ENCODE measurements at places on chromosomes 6 and 20. TPM values are rescaled to one million over a fixed set of nuclear protein-coding genes. Genes with fewer than 3 reads are reported as not detected.

GRCh38 chr6:259316-259715 is 33.0 kb upstream of the DUSP22 start:
- no peak overlapping the region for H3K4me3 ChIP-seq
- no peaks in the 10 kb centered on the region for H3K36me3 ChIP-seq
- H3K27me3 ChIP-seq = peaks cover 2% of the 10 kb centered on the region
- H3K4me1 ChIP-seq = peaks cover 5% of the 10 kb centered on the region

GRCh38 chr6:78511009-78511408 is 356.3 kb upstream of the IRAK1BP1 start:
- no peak overlapping the region for H3K27ac ChIP-seq
- no peaks in the 10 kb centered on the region for H3K27me3 ChIP-seq
- no peak for DNase-seq
- H3K4me1 ChIP-seq = no peaks in the 10 kb centered on the region

- H3K36me3 ChIP-seq = no peaks in the 10 kb centered on the region
- DNase-seq = no peak
- H3K27me3 ChIP-seq = no peaks in the 10 kb centered on the region
- no peak overlapping the region for H3K27ac ChIP-seq
- no peak overlapping the region for H3K4me3 ChIP-seq
Observed at GRCh38 chr6:131688286-131688685, 12.9 kb downstream of the OR2A4 start.

DNA sequence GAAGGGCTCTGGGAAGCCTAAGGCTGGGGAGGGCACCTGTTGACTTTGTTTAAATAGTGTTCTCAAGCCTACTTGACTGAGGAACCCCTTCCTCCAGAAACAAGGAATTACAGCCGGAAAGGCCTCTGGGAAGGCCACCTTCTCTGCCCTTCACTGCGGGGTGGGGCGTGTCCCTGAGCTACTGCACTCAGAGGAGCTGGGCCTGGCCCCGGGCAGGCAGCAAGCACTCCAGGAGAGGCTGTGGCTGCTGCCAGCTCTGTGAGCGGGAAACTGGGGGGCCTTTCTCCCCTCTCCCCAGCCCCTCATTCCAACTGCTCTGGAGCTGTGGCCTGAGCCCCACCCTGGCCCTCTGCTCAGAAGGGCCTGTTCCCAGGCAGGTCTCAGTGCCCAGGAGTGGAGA is 4.0 kb upstream of the OSBPL2 start:
- H3K27me3 ChIP-seq = no peaks in the 10 kb centered on the region
- H3K27ac ChIP-seq = no peak overlapping the region
- H3K4me3 ChIP-seq = no peak overlapping the region
- no peaks in the 10 kb centered on the region for H3K36me3 ChIP-seq
- peaks cover 8% of the 10 kb centered on the region for H3K4me1 ChIP-seq
- DNase-seq = no peak

DNA sequence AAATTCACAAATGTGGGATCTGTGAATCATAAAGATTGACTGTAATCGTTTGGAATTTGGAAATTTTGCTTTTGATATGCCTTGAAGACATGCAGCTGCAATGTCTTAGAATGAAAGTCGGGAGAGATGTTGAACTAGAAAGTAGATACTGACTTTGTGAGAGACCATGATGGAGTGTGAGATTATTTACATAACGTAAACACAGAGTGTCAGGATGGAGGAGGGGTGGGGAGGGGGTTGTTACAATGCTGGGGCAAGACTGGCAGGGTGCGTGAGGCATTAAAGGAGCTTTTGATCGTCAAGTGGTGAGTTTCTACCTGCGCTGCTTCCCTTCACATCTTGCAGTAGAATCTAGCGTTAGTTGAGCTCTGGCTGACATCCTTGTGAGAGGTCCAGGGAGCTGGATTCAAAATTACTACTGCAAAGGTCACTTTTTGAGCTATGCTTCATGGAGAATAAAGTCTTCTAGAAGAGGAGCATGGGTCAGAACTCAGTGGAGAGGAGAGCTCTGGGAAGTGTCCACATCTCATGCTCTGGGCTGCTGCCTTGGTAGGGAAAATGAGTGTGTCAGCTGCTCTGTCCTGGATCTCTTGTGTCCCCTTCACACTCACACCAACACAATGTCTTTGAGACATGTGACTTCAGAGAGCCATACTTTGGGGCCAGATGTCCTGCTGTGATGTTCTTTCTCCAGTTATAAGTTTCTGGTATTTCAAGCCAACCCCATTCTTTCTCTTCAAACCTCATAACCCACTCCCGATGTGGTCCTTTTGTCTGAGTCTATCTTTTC is 105.2 kb upstream of the CITED2 start:
- DNase-seq = no peak
- no peaks in the 10 kb centered on the region for H3K36me3 ChIP-seq
- H3K4me1 ChIP-seq = peaks cover 10% of the 10 kb centered on the region
- H3K27me3 ChIP-seq = no peaks in the 10 kb centered on the region
- no peak overlapping the region for H3K27ac ChIP-seq
- no peak overlapping the region for H3K4me3 ChIP-seq

GRCh38 chr6:29552512-29553051 is 7.0 kb downstream of the UBD start:
- peaks cover 63% of the 10 kb centered on the region for H3K27me3 ChIP-seq
- H3K36me3 ChIP-seq = no peaks in the 10 kb centered on the region
- no peak for DNase-seq
- H3K27ac ChIP-seq = no peak overlapping the region

- no peak overlapping the region for H3K27ac ChIP-seq
- no peak for DNase-seq
- H3K36me3 ChIP-seq = no peaks in the 10 kb centered on the region
- H3K27me3 ChIP-seq = peaks cover 5% of the 10 kb centered on the region
Observed at GRCh38 chr20:17859616-17860232, 108.9 kb downstream of the SNX5 start.

GRCh38 chr6:41713650-41714291 is 21.6 kb downstream of the TFEB start:
- H3K27ac ChIP-seq = peak overlapping the region; percentile 80
- peaks cover 48% of the 10 kb centered on the region for H3K4me1 ChIP-seq
- no peak overlapping the region for H3K4me3 ChIP-seq
- H3K27me3 ChIP-seq = no peaks in the 10 kb centered on the region
- no peak for DNase-seq

DNA sequence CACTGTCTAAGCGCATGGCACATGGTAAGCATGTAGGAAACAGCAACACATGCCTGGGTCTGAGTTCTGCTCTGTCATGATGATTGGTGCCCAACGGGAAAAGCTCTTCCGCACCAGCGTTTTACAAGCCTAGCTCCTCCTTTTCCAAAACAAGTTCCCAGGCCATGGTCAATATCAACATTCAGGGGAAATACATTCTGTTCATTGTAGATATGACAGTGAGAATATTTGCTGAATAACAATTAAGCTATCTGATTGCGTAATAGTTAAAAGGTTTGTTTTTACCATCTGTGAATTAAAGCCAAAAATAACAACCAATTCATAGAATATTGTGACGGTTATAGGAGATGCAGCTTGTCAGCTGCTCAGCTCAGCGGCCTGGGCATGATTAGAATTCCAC is 404.3 kb upstream of the SLC35B3 start:
- DNase-seq = no peak
- no peaks in the 10 kb centered on the region for H3K4me1 ChIP-seq
- H3K27ac ChIP-seq = no peak overlapping the region
- H3K27me3 ChIP-seq = peaks cover 7% of the 10 kb centered on the region
- H3K4me3 ChIP-seq = no peak overlapping the region

DNA sequence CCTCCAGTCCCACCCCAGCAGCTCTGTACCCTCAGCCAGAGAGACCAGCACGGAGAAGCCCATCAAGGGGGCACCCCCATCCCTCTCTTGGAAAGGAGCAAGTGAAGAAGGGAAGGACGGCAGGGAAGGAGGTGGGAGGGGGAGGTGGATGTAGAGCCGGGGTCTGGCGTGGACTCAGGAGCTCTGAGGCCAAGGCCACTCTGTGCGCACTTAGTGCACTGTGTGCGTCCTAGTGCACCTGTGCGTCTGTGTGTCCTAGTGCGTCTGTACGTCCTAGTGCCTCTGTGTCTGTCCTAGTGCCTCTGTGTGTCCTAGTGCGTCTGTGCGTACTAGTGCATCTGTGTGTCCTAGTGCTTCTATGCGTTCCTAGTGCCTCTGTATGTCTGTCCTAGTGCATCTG is 54.2 kb downstream of the DSTN start:
- peak overlapping the region; percentile 71 for H3K27ac ChIP-seq
- no peaks in the 10 kb centered on the region for H3K27me3 ChIP-seq
- H3K4me1 ChIP-seq = peaks cover 7% of the 10 kb centered on the region
- H3K4me3 ChIP-seq = no peak overlapping the region
- DNase-seq = peak; percentile 77
- H3K36me3 ChIP-seq = peaks cover 42% of the 10 kb centered on the region

DNA sequence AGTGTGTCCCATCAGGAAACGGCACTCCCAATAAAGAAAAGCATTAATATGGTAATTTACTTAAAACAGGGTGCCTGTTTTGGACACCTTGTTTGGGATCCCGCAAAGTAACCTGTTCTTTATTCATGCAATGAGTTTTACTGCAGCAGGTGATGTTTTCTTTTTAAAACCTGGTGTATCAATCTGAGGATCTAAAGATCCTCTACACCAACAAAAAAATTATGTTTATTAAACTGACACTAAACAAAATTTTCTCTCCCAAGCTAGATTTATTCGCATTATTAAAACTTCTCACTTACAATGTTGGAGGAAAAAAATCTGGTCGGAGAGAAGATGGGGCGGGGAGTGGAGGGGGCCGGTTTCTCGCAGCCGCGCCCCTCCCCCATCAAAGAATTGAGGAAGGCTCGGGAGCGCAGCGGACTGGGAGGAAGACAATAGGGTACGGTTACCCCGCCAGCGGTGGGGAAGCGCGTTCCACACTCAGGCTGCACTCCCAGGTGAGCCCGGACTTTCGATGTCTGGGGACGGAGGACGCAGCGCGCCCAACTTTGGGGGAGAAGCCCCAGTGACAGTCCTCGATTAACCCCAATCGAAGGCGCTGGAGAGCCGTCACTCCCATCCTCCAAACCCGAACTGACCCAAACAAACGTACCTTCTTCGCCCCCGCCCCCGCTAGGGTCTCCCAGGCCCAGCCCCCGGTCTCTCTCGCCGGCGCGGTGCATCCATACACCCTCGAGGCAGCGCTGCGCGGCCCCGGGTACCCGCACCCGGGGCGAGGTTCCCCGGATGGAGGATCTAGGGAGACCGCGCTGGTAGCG is 1.3 kb downstream of the CD24 start:
- peaks cover 60% of the 10 kb centered on the region for H3K27me3 ChIP-seq
- DNase-seq = no peak
- no peaks in the 10 kb centered on the region for H3K36me3 ChIP-seq
- H3K4me1 ChIP-seq = peaks cover 7% of the 10 kb centered on the region

DNA sequence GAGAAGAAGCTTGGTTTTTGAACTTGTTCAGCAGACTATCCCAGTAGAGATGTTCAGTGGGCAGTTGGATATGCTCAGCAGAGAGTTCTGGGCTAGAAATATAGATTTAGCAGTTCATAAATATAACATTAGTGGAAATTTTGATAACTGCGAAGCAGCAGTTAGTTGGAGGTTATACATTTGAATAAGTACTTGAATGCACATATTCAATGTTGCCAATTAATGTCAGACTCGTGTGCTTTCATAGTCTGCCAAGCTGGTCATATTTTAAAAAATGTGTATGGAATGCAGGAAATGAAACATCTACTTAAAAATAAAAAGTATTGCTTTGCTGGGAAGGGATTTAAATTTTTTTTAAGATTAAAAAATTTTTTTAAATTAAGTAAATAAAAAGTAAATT is 92.5 kb upstream of the E2F3 start:
- H3K4me3 ChIP-seq = no peak overlapping the region
- DNase-seq = no peak
- no peaks in the 10 kb centered on the region for H3K27me3 ChIP-seq
- no peaks in the 10 kb centered on the region for H3K36me3 ChIP-seq
- H3K4me1 ChIP-seq = peaks cover 7% of the 10 kb centered on the region

GRCh38 chr6:144155529-144155928 is 5.2 kb downstream of the STX11 start:
- H3K27me3 ChIP-seq = no peaks in the 10 kb centered on the region
- H3K36me3 ChIP-seq = peaks cover 2% of the 10 kb centered on the region

- peaks cover 39% of the 10 kb centered on the region for H3K4me1 ChIP-seq
- peak overlapping the region; percentile 97 for H3K4me3 ChIP-seq
- no peak for DNase-seq
- no peaks in the 10 kb centered on the region for H3K27me3 ChIP-seq
- peak overlapping the region; percentile 99 for H3K27ac ChIP-seq
Observed at GRCh38 chr6:44386364-44386928, 1.1 kb upstream of the CDC5L start.

DNA sequence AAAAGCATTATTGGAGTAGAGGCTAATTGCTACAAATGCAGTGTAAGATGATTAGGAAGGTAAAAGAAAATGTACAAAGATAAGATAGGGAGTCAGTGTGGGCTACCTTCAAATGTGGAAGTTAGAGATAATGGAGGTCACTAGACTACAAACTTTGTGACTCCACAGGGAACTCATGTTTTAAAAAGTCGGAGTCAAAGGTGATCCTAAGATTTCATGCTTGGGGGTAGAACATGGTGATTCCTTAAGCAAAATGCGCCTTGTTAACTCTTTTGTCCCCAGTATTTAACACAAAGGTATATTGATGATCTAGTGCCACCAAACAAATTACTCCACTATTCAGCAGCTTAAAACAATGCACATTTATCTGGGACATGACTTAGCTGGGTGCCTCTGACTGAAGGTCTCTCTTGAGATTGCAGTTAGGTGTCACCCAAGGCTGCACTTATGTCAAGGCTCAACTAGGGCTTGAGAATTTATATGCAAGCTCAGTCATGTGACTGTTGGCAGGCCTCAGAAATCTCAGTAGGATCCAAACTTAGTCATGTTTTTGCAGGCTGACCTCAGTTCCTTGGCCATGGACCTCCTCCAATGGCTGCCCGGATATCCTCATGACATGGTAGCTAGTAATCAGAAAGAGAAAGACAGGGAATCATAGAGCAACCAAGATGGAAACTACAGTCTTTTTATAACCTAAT is 11.4 kb upstream of the SNX9 start:
- no peak for DNase-seq
- H3K4me3 ChIP-seq = no peak overlapping the region
- no peaks in the 10 kb centered on the region for H3K27me3 ChIP-seq
- peaks cover 35% of the 10 kb centered on the region for H3K4me1 ChIP-seq
- no peaks in the 10 kb centered on the region for H3K36me3 ChIP-seq

DNA sequence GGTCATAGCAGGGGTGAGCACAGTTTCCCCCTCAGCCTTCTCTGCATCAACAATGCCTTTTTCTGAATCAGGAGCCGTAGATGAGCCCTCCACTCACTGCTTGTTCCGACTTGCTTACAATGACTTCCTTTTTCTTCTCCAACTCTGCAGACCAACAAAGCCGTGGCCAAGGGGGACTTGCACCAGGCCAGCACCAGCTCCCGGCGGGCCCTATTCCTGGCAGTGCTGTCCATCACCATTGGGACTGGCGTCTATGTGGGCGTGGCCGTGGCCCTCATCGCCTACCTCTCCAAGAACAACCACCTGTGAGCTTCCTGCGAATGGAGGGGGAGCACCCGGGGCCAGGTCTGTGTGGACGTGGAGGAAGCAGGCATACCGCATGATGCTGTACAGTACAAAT is 195.8 kb downstream of the SYNDIG1 start:
- no peak overlapping the region for H3K4me3 ChIP-seq
- no peaks in the 10 kb centered on the region for H3K27me3 ChIP-seq
- peak; percentile 55 for DNase-seq
- H3K36me3 ChIP-seq = no peaks in the 10 kb centered on the region
- H3K4me1 ChIP-seq = peaks cover 19% of the 10 kb centered on the region

- H3K4me3 ChIP-seq = no peak overlapping the region
- no peak for DNase-seq
- H3K27ac ChIP-seq = no peak overlapping the region
- peaks cover 14% of the 10 kb centered on the region for H3K27me3 ChIP-seq
Observed at GRCh38 chr6:88179692-88180091, 13.5 kb upstream of the CNR1 start.

Gene ESR1
- total RNA-seq = not detected

Gene ZC2HC1B
- not detected for total RNA-seq

Gene BICRAL
- 9.7 TPM for total RNA-seq

Gene CDH4
- total RNA-seq = 1.1 TPM

Gene ULBP3
- total RNA-seq = 6.1 TPM

Gene HLA-DRA
- not detected for total RNA-seq

Gene CST5
- total RNA-seq = not detected

Gene SLC22A16
- total RNA-seq = not detected

Gene PRSS35
- total RNA-seq = 197 TPM
